Activated CD8-positive, alpha-beta memory T cell treated with anti-CD3 and anti-CD28 coated beads for 48 hours (primary cell): ENCODE measurements at places on chromosomes 7 and 10.
A peak's percentile ranks its signal among the peaks of the same experiment; 100 is the strongest.

GRCh38 chr10:117370205-117370604 lies 5.0 kb downstream of the PDZD8 start:
- DNase-seq, result no peak

GRCh38 chr7:42269161-42269560 lies 32.2 kb upstream of the GLI3 start:
- DNase-seq, result no peak

GRCh38 chr10:110110338-110110737 lies 97.1 kb upstream of the MXI1 start:
- no peak for DNase-seq

- no peak for DNase-seq
Measured at GRCh38 chr7:81691199-81691821, 78.5 kb downstream of the HGF start.

GRCh38 chr7:135690566-135690965 lies 28.3 kb downstream of the STMP1 start:
- no peak for DNase-seq

GRCh38 chr7:36659172-36659516 lies 65.2 kb downstream of the AOAH start:
- no peak for DNase-seq

GRCh38 chr10:122171302-122172075 lies 99.6 kb upstream of the BTBD16 start:
- DNase-seq, result no peak

DNA sequence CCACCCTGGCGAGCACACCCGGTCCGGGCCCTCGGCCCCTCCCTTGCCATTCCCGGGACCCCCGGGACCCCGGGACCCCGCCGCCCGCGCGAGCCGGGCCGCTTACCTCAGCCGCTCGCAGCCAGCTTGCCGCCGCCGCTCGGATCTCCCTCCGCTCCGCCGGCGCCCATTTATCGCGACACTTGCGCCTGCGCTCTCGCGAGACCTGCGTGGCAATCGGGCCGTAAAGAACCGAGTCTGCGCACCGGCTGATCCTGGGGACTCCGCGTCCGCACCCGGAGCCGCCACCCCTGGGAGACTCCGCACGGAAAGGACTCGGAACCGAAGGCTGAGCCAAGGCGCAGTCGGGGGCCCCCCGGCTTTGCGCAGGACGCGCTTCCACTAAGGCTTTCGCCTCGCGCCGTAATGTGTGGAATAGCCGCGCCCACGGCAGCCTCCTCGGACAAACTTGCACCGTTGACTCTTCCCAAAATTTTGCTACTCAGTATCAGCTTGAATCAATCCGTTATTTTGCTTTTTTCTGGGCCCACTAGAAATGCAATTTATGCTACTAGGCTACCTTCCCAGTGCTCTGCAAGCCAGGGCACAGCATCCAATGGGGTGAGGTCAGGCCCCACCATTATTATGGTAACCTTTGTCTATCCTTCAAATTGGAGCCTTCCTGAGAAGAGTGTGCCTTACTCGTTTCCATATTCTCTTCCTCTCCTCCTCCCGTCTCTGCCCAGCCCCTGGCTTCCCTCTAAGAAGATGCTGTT lies at the start of gene MAD1L1:
Gene MAD1L1, minus strand, starts transcription at position 180 of the 755 bp plus-strand sequence. CDS start 2,812 bp downstream, outside the sequence.
- peak; percentile 83 for DNase-seq

GRCh38 chr7:40811666-40812065 lies 676.9 kb downstream of the SUGCT start:
- no peak for DNase-seq

- DNase-seq, result no peak
Measured at GRCh38 chr7:117008118-117008885, 55.0 kb downstream of the ST7 start.

DNA sequence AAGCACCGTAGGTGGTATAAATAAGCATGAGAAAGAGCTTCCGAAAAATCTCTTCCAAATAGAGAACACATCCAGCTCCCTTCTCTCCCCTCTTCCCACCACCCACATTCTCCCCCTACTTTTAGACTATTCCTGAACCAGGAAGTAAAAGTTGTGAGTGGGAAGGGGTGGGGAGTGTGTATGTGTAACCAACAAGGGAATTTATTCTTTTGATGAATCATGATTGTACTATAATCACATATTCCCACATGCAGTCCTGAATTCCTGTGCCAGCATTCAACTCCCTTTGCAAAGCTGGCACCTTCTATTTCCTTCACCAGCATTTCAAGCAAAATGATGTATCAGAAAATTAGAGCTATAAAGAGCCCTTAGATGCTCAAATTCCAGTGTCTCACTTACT lies 230.6 kb upstream of the CHRM2 start:
- no peak for DNase-seq

GRCh38 chr7:25012254-25012653 lies 32.3 kb upstream of the OSBPL3 start:
- no peak for DNase-seq

DNA sequence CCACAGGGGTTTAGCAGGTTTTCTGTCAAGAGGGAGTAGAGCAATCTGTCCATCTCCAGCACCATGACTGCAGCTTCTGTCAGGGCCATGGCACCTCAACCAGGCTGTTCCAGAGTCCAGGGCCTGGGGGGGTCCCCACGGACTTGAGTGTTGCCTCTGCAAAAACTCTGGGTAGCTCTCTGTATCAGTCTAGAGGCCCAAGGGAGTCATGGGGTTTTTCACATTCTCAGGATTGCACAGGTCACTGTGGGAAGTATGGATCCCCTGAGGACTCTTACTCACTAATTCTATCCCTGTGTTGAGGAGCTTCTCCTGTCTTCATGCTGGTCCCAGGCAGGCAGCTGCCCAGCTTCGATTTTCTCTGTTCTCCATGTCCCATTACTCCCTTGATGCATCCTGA lies 60.5 kb downstream of the RNF133 start:
- no peak for DNase-seq

DNA sequence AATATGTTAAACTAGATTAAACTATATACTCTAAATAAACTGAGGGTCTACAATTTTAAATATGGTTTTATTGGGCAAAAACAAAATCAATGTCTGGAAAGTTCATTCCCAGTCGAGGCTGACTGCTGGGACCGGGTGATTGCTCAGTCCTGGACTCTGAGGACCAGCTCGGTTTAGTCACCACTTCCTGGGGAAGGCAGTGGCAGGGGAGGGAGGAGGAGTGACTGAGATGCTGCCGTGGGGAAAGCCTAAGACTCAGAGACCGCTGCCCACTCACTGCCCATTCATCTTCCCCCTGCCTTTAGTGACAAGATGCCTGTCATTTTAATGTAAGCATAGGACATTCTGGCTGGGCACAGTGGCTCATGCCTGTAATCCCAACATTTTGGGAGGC lies 29.0 kb downstream of the ATOH7 start:
- no peak for DNase-seq

- DNase-seq, result no peak
Measured at GRCh38 chr10:14736600-14737081, 38.1 kb downstream of the FAM107B start.

DNA sequence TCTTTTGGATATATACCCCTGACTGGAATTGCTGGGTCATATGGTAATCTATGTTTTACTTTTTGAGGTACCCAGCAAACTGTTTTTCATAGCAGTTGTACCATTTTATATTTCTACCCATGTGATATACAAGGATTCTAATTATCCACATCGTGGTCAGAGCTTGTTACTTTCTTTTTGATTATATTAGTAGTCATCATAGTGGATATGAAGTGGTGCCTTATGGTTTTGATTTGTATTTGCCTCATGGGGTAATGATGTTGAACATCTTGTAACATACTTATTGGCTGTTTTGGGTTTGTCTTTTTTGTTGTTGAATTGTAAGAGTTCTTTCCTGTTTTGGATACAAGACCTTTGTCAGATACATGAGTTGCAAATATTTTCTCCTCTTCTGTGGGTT lies 51.7 kb downstream of the MAPK8 start:
- DNase-seq, result no peak

DNA sequence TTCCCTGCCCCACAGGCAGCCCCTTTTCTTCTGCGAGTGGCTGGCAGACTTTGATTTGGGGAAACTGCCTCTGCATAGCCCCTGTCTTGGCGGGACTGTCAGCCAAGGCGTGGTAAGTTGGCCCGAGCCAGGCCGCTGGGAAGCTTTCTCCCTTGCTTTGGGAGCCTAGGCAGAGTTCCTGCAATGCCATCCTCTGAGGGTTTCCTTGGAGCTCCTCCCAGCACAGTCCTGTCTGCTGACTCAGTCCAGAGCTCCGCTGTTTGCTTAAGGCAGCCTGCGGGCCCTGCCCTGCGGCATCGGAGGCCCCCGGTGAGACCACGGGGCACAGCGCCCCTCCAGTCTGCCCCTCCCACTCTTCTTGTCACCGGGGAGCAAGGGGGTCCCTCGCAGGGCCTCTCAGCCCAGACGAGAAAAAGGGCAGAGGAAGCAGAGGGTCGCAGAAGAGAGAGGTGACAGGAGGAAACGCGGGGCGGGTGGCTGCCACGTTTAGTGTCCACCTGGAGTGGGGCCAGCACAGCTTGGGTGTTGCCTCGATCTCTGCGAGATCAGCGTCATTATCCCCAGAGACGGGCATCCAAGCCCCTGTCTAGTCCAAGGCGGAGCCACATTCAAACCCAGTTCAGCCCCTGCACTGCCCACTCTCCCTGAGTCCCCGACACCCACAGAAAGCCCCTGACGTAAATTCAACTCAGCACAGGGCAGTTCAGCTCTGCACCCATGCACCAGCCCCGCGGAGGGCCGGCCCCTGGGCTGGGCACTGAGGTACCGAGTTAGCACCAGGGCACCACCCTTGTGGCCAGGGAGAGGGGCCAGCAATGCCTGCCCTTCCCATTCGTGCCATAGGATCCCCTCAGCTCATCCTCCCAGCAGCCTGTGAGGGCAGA lies 59.0 kb upstream of the CHST15 start:
- no peak for DNase-seq

DNA sequence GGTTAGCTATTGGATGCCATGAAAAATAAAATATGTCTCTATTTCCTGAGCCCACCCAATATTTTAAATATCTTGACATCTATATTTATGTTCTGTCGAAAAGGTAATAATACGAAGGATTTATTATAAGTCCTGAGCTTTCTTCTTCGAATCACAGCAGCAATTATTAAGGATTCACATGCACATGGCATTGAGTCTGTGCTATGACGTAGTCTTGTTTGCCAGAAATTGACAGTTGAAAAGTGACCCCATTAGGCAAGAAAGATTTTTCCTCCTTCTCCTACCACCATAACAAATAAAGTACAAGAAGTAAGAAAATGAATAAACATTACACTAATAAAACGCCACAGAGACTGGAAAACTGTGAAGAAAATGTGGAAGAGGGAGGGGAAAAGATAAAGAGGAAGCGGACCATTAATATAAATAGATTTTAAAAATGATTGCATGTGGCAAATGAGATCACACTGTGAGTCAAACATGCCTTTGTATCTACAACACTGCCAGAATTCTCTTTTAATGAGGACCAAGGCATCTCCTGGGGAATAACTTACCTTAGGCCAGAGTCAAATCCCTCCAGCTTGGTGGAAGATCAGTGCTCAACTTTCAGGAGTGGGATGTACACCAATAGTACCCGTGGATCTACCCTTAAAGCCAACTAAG lies 21.6 kb downstream of the FZD1 start:
- no peak for DNase-seq

- DNase-seq, result no peak
Measured at GRCh38 chr7:46396481-46396880, 475.4 kb upstream of the IGFBP3 start.

DNA sequence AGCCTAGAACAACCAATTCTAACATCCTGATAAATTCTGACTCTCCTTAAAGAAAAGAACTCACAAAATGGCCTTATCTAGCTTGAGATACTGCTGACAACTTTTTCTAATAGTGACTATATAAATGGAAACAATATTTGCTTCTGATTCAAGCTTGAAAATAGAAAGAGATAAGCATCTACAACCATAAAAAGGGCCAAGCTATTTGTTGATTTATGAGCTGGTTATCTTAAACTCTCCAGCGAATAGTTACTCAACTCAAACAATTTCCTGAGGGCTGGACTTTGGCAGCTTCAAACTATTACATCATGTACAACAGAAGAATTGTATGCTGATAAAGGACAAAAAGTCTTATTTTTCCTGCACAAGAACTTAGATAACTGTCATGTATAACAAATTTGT lies 4.6 kb downstream of the USP54 start:
- DNase-seq, result no peak

DNA sequence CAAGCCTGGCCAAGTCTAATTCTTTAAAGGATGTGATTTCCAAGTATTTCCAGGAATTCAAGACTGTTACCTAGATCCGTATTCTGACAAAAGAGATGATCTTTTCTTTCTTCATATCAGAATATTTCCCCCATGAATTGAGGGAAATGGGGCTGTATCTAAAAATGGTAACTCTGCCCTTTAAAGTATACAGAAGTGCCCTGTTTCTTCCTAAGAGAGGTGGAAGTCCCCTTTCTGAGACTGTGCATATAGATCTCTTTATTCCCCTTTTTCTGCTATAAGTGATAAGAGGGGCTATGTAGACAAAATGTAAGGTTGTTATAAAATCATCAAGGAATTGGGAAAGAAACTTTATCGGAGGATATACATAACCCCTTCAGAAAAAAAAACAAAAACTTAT lies 287.1 kb upstream of the KAT6B start:
- no peak for DNase-seq

- no peak for DNase-seq
Measured at GRCh38 chr10:49643241-49644034, 29.6 kb downstream of the CHAT start.

DNA sequence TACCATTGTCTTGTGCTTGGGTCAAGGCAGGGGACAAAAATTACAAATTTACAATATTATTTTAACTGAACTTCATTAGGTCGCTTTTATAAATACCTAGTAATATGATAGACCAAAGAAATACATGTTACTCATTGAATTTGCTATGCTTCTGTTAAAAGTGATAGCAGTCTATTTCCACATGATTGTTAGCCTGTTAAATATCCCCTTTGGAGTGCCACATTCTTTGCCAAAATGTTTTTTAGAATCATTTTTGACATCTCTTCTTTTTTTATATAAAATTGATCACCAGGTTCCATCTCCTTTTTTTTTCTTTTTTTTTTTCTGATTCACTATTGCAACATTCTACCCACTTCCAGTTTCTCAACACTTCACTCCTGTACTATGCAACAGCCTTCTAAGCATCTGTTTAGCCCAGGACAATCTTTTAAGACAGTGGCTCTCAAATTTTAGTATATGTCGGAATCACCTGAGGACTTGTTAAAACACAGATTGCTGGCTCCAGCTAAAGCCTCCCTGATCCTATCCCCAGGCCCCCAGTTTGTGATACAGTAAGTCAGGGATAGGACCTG lies 16.4 kb upstream of the NDUFA5 start:
- DNase-seq, result no peak
